Renal cortex interstitium (tissue), 15 donors: ENCODE measurements at places on chromosomes 2 and 18.

GRCh38 chr2:61910603-61911002 lies 5.1 kb downstream of the COMMD1 start:
- no peak for DNase-seq

- DNase-seq = no peak
Measured at GRCh38 chr2:96903318-96903717, 33.4 kb upstream of the SEMA4C start.

DNA sequence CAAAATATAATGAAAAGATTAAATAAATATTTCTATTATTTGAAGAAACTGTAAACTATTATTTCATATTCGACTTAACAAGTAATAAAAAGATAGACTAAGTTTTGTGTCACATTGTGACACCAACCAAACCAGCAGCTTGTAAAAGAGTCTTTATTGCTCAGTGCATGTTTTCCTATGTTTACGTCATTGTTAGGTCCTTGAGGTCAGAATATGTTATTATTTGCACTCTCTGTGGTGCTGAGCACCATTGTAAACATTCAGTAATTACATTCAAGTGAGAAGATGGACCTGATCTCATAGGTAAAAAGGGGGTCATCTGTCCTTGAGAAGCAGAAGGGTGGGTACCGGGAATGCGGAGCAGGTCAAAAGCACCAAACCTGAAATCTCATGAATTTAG lies 1999.1 kb upstream of the CELF4 start:
- no peak for DNase-seq

DNA sequence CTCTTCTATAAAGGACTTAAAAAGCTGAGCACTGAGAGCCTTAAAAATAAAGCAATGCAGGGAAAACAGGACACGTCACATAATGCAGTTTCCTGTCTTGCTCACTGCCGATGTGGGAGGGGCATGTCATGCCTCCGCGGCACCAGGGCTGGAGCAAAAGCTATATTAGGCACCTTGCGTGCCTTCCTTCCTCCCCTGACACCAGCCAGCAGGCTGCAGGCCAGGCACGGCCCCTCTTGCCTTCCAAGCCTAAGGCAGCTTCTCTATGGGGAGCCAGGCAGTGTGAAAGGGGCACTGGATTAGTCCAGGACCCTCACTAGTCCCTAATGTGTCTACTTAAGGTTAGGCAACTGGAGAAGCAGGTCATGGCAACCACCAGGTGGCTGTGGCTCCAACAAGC lies 26.3 kb downstream of the MRPL35 start:
- DNase-seq = no peak

GRCh38 chr2:32479993-32480392 lies 123.2 kb downstream of the BIRC6 start:
- no peak for DNase-seq

- no peak for DNase-seq
Measured at GRCh38 chr2:60042023-60042422, 511.4 kb downstream of the BCL11A start.

GRCh38 chr18:76678248-76678647 lies 144.1 kb upstream of the ZNF236 start:
- DNase-seq = no peak

- no peak for DNase-seq
Measured at GRCh38 chr2:168210895-168211570, 36.4 kb downstream of the STK39 start.
